ENCODE measurements at places on chromosomes 4 and X.

- no peak for DNase-seq
These were observed 152.1 kb upstream of the PPP1R2C start for GRCh38 chrX:42930071-42930470.

GRCh38 chrX:38379088-38379487, 26.7 kb downstream of the OTC start:
- DNase-seq: no peak

- peak; percentile 16 for DNase-seq
These were observed 564 bp downstream of the PGK1 start for GRCh38 chrX:78104447-78105176.

DNA sequence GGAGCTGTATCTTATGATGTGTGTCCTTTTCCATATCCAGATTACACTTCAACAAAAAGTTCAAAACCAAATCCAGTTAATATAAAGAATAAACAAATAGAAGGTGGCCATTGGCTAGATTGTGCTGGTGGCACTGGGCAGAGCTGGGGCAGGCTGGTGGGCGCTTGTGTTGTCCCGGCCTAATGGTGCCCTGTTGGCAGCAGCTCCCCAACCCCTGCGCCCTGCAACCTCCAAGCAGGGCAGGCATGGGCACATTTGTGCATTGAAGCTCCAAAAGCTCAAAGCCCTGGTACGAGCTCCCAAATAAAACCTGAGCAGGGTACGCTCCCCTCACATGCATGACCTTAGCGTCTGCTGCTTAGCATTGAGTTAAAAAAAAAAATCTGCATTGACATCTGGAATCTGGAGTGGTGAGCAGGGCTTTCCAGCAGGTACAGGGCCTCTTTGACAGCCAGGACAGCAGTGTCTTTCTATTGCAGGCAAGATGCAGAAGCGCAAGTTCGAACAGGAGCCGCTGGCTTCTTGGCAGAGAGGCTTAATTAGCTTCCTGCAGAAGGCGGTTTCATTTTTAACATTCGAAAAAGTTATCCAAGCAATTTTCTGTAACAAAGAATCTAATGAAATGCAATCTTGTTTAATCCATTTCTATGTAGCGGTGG, 25.9 kb upstream of the NYX start:
- DNase-seq: no peak

- DNase-seq: no peak
These were observed 139.9 kb upstream of the USP9X start for GRCh38 chrX:40945361-40945713.

GRCh38 chr4:38128478-38129459, 168.6 kb downstream of the PTTG2 start:
- DNase-seq: peak; percentile 53

- DNase-seq: no peak
These were observed 10.4 kb downstream of the MAD2L1 start for GRCh38 chr4:120056246-120056645.

DNA sequence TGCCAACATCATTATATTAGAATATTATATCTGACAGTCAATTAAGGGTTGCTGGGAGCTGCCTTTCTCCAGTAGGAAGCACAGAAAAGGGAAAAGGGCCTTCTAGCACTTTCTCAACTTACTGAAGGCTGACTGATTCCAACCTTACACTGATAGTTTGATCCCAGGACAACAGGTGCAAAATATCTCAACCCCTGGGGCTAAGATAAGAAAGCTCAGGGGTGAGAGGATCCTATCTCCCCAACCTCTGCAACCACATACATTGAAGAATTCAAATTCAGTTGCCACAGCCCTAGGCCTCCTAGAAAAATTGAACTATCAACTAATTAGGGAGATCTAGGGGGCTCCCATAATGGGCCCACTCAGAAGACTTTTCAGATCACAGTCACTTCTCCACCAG, 179.1 kb upstream of the GPRIN3 start:
- no peak for DNase-seq

- no peak for DNase-seq
These were observed 66.5 kb downstream of the ELOVL6 start for GRCh38 chr4:110131916-110132315.

DNA sequence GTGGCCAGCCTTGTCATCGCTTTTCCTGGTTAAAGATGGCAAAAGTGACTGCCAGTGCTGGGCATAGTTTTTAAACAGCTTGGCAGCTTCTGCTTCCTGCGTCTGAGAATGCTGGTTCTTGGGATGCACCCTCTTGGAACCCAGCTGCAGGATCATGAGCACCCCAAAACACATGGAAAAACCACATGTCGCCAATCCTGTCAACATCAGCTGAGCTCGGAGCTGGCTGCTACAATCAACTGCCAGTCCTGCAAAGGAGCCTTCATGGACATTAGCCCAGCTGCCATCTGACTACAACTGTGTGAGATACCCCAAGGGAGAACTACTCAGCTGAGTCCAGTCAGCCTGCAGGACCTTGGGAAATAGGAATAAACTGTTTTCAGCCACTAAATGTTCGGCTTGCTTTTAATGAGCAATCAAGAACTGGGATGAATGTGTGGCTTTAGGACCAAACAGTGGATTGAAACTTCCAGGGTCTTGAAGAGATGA, 31.0 kb downstream of the OSTC start:
- no peak for DNase-seq

DNA sequence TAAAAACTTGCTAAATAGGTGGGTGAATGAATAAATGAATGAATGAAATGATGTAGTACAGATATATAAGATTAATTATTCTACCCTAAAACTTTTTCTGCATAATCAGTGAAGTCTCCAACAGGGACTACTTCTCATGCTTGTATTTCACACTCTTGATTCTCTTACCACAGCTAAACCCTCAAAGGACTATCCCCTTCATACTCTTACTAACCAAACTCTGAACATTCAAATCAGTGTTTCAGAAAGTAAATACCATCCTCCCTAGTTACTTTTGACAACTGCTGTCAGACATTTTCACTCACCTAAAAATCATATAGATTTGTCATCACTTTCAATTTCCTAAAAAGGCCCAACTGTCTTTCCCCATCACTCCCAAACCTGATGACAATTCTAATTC, 234.3 kb upstream of the HHIP start:
- DNase-seq: no peak

DNA sequence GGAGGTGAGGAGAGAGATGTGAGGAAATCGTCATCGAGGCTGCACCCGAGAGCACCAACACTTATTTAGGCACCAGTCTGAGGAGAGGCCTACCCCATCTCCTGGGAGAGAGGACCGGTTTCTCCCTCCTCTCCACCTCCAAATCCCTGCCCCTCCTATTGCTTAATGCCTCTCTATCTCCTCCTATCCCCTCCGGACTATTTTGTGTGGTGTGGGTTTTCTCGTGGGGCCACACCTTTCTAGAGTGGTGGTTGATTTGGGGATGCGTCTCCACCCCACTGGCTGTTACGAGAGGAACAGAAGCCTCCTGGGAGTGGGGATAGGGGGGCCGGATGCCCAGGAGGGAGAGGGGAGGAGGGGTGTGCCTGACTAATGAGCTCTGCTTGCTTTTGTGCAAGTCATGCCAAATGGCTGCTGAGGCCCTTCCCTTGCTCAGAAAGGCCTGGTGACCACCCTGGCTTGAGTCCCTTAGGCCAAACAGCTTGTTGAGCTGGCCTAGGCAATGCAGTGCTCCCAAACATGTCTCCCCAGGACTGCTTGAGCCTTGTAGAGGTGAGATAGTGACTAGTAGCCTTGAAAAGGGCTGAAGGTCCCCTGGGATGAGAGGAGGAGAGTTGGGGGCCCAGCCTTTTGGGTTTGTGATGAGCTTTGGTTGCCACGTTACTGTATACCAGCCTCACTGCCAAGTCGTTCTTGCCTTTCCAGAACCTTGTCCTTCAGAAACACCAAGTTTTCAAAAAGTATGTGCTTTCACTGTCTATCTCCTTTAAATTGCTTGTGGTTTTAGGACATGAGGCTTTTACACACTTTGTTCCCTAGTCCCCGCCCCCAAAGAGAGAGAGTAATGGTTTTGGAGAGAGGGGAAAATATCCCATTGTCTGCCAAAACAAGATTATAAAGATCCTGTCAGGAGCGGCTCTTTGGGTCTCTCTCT, 1.2 kb downstream of the MSN start:
- DNase-seq: no peak

- no peak for DNase-seq
These were observed 210.7 kb upstream of the LDB2 start for GRCh38 chr4:17109126-17109525.

DNA sequence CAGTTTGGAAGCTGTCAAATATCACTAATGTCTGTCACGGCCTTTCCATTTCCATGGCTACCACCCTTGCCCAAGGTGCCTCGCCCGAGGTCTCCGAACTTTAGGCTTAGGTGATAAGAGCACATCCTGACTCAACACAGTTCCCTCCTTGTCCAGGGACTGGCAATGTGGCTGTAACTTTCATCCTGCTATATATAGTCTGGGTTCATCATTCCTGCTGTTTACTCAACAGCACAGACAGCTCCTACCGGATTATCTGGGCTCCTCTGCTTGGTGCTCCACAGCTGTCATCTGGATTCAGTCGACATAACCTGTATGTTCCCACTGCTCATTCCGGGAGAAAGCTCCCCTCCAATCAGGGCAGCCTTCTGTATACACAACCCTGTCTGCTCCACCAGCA, 51.2 kb downstream of the GATB start:
- no peak for DNase-seq

GRCh38 chrX:7730071-7730470, 112.9 kb upstream of the VCX start:
- DNase-seq: no peak

DNA sequence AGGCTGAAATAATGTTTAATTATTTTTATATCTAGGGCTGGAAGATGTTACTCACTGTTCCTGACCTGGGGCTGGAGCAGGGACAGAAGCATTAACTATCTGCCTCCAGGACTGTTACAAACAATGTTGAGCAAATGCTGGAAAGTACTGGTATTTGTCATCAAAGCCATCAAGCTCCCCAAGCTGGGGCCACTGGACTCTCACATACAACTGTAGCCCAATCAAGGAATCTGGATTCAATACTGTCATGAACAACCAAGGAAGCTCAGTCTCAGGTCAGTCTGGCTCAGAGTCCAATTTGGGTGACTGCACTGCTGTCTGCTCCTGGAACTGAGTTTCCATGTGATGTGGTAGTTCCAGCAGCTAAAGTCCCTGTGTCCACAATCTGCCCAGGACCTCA, 50.4 kb downstream of the APOO start:
- no peak for DNase-seq

DNA sequence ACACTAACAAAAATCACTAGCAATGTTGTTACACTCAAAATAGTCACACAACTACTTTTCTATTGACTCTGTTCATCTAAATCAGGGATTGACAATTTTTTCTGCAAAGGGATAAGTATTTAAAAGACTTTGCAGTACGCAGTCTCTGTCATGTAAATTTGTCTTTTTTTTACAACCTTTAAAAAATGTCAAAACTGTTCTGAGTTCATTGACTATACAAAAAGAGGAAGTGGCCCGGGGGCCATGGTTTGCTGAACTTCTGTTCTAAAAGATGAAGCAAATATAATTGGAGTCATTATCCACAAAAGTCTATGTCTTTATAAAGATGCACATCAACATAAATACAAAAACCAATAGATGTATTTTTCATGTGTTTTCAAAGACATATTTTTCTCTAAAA, 1310.3 kb downstream of the RPA4 start:
- DNase-seq: no peak

- no peak for DNase-seq
These were observed 1168.1 kb downstream of the PCDH19 start for GRCh38 chrX:99242001-99242400.

DNA sequence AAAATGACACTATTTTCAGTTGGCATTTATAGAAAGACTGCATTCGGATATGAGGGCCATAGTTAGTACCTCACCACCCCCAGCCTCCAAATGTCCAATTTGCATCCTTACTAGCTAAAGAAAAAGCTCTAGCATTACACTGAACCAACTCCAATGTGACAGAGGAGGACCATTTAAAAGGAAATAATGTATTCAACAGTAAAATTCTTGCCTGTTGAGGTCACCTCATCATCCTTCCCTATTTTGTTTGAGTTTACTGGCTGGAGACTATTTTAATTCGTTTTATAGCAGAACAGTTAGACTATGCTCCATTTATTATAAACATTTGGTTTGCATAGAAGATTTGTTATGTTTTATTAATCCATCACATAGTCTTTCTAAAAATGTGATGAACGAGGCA, 88.2 kb upstream of the PPARGC1A start:
- no peak for DNase-seq

DNA sequence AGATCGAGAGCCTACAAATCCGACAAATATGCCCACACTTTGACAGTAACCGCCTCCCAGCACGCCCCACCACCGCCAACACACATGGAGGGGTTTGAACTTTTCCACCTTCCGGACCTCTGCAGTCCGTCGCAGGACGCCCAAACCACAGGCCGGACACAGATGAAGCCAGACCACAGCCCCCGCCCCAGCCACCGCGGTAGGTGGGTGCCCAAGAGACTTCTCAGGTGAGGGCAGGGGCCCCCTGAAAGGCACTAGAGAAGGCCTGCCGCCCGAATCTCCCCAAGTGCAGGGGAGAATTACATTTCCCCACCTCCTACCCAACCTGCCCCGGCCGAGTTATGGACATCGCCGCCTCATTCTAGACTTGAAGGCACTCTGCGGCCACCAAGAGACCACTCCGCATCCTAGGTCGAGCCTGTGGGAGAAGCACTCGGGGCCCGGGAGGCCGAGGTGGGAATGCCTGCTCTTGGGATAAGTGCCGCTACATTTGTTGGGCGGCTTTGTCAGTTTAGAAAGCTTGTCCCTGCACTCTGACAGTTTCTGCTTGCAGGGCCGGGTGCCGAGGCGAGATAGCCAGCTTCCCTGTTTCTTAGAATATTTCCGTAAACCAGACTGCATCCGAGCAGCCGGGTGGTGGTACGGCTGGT, 21.5 kb downstream of the HAND2 start:
- DNase-seq: no peak

Data from T-helper 17 cell (primary cell).